ENCODE measurements at places on chromosomes 3 and 15. TPM values are rescaled to one million over a fixed set of nuclear protein-coding genes. Genes with fewer than 3 reads are reported as not detected.

DNA sequence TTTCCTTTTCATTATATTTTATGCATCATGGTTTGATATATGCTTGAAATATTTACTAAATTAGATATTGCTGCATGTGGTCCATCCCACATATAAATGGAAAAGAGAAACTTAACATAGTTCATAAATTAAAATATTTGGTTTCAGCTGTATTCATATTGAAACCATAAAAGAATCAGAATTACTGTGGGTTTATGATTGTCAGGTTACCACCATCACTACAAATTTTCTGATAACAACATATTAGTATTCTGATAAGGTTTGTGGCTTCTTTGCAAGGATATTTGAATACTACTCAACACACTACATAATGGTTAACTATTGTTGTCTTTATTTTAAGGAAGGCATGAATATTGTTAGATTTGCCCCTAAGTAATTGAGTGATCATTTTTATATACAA, 235.5 kb downstream of the UBE2E2 start:
- no peak for DNase-seq

- DNase-seq = no peak
Measured at GRCh38 chr15:66908744-66909095, 156.7 kb upstream of the SMAD3 start.

DNA sequence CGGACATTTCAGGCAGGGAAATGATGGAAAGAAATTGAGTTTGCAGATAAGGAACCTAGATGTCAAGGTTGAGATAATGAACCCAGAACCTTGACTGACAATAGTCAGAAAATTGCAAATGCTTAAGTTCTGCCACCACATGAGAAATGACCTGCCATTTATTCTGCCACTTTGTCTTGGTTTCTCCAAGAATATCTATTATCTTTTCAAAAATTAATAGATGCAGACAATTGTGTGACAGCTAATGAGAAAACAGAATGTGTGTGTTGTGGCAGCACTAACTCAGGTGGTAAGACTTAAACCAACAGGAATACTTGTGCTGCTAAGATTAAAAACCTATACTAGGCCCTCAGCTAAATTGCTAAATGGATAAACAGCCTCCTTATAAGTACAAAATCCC, 52.3 kb downstream of the CADPS start:
- no peak for DNase-seq

DNA sequence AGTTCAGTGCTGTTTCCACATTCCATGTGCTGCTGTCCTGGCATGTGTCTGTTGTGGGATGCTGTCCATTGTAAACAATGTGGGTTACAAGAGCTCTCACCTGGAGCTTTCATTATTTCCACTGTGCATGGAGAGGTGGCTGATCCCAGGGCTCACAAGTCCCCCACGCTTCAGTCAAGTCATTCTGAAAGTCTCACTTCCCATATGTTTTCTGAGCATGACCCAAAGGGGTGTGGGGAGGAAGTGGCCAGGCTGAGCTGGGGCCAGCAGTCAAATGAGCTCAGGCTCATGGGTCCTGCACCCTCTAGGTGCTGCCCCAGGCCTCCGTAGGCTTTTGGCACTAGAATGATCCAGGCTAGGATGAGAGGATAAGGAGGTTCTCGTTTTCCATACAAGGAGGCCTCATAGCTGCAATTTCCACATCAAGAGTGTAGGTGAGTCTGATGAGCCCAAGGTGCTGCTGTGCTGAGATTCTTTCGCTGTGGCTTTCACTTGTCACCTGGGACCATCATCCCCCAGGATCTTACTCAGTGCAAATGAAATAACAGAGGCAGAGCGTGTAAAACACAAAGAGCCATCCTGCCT, 22.0 kb downstream of the STARD5 start:
- DNase-seq = no peak

DNA sequence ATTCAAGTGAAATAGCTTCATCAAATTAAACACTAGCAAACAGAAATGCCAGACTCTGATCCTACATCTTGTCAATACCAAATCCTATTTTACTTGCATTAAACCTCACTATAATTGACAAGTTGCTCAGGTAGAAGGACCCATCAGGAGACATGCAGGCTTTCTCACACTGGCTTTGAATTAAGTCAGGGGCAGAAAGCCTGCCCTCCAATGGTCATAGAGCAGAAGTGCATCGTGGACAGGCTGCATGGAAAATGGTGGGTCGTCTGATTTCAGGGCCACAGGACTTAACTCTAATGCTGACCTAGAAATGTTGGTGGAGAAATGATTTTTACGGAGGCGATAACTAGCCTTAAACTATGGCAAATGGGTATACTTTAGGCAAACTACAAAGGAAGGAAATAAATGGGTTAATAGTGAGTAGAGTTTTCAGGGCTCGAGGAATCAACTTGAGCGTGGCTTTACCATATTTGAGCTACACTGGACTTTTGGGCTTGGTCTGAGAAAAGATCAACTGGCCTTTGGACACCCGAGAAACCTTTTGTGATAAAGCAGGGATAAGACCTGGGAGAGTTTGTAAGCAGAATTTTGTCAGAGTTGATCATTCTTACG, 283.9 kb downstream of the GRM7 start:
- DNase-seq = no peak

- DNase-seq = no peak
Measured at GRCh38 chr15:43859546-43859945, 32.7 kb downstream of the WDR76 start.

DNA sequence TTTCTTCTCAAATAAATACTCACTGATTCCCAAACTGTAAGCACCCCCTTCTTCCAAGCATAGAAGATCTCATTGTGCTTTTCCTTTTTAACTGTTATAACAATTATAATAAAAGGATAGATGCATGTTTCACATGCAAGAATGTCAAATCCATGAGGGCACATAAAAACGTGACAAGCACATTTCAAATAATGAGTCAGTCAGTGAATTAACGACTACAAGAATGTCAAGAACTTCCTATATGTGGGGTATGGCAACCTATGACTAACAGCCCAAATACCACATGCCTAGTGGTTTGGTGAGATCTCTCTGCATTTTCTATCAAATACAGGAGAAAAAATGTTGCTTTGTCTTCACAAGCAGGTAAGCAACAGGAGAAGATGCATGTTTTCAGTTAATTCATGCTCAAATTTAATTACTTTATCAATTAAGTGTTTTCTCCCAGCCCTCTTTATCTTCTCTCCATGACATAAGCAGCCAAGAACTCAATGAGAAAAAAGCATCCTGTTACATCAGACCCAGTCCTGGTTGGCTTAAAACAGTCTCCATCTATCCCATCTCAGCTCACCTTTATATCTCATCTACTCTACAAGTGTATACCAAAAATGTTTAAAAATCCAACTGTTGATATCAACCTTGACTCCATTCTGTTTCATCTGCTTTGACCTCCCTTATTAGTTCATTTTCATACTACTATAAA, 181.5 kb upstream of the LMCD1 start:
- no peak for DNase-seq

- DNase-seq = no peak
Measured at GRCh38 chr3:30668051-30668609, 61.7 kb downstream of the TGFBR2 start.

DNA sequence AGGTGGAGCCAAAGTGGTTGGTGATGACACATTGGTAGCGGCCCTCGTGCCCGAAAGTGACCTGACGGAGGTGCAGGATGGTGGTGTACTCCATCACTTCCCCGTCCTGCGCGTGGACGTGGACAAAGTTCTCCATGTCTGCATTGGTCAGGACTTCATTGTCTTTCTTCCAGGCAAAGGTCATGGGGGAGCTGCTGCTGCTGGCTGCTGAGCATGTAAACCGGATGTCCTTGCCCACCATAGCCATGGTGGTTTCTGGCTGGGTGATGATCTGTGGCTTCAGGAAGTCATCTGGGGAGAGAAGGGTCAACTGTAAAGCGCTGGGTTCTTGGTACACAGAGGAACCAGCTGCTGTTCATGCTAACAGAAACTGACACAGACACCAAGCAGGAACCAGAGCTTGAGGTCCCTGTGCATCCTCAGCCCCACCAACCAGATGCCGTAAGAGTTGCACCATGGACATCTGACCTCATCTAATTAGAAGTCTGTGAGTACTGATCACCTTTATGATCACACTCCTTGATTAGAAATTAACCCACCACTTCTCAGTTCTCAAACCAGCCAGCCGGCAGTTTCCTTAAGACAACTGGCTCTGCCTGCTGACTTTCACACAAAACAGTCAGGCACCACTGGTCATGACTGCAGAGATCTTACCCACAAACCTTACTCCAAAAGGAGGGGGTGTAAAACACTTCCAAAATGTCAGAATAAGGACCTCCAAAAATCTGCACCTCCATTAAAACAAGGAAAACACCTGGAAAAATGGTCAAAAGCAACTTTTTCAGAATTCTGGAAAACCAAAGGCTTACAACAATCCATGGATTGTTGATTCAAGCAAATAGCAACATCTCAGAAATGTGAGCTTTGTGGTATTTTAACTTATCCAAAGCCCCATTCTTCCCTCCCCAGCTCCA, 114.6 kb downstream of the LRIG1 start:
- DNase-seq = no peak

- DNase-seq = no peak
Measured at GRCh38 chr3:87706176-87706575, 352.6 kb downstream of the CGGBP1 start.

DNA sequence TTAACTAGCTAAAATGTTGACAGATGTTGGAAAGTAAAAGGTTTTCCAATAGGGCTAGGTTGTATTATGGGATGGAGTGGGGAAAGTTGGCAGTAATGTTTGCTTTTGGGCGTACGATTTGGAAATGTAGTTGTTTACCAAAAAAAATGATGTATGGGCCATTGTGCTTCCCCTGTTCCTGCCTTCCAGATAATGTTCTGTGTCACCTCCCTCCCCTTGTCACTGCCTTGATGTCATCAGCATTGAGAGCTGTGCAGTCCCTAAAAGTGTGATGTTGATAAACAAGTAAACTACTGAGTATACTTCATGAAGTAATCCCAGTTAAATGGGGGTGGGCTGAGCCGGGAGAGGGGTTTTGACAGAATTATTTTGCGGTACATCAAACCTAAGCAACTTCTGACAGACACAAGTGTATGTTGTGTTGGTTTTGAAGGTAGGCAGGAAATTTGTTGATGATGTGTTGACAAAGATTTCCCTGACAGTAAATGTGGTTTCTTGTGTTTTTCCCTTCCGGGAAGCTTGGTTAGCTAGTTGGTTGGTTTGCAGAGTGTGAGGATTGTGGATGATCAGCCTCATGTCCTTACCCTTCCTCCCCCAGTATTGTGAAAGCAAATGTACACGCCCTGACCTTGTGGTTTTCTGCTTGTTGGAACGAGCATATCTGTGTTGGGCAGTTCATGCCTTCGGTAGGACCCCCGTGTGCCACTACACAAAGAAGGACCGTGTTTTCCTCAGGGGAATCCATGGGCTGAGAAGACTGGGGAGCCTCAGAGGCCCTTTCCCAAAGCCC, 87.3 kb downstream of the PGPEP1L start:
- DNase-seq = no peak

- DNase-seq = no peak
Measured at GRCh38 chr3:194136519-194137007, 615 bp downstream of the HES1 start.

- DNase-seq = no peak
Measured at GRCh38 chr3:119632216-119632615, 28.2 kb downstream of the POPDC2 start.

DNA sequence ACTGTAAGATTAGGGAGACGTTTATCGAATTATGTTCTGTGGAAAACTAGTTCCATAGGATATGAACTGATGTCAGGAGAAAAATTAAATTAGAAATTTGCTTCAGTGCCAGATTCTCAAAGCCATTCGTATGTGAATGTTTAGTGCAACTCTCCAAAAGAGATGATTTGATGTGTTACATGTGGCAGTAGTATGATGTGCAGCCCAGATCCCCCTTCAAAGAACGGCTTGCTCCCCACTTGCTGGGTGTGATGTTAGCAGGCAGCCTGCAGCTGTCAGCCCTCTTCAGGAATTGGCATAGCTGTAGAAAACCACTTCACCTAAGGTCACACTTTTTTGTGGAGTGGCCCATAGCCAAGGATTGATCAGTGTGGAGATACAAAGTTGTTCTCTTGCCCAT, 127.0 kb upstream of the CCDC54 start:
- no peak for DNase-seq

DNA sequence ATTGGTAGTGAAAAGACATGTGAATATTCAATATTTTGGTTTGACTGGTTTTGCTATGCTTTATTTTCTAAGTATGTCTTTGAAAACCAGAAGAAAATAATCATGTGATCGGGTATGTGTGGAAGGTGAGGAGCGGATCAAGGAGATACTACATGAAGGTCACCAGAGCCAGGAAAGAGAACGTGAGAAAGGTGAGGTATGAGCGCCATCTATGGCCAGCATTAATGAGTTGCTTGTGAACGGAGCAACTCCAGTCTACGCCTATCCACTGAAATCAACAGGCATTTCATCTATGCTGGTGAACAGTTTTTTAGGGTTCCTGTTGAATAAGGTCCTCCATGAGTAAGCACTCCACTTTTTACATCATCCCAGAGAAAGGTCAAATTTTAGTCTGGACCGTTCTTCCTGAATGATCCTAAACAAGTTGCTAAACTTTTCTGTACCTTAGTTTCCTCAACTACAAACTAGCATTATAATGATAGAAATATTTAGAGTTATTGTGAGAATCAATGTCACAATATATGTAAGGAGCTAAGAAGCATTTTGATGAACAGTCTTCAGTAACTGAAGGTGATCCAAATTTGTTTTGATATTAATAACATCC, 1435.2 kb upstream of the CADM2 start:
- DNase-seq = no peak

DNA sequence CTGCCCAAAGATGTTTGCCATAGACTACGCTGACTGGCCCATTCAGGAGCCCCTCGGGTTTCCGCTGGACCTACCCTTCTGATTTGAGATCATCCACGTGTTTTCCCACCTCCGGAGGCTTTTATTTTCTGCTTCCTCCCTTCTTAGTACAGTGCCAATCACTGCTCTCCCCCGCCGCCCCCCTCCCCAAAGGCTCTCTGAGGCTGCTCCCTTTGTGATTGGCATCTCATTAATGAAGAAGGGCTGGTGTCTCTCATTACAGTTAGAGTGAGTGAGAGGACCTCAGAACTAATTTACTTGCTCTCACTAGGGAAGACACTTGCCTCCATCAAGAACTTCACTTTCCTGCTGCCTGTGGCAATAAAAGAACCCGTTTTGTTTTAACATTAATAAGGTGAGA, 284.7 kb upstream of the ICE2 start:
- no peak for DNase-seq

GRCh38 chr3:87359826-87360225, 83.4 kb upstream of the POU1F1 start:
- no peak for DNase-seq

DNA sequence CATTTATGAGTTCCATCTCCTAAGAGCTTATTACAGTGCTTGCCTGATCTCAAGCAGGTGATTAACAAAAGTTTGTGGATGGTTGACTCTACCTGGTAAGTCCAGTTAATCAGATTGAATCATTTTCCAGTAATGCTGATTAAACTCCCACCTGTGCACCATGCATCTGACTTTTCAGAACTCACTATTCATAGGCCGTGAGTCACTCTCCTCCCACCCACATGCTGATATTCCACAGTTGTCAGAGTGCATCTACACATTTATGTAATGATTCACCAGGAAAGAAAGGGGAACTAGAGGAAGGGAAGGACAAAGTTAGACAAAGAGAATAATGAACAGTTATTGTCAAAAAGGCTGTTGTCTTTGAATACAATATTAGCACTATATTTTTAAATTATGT, 106.2 kb upstream of the UBE3A start:
- no peak for DNase-seq

Gene DNASE1L3
- total RNA-seq = 3.8 TPM

Gene KLHDC8B
- 29.8 TPM for total RNA-seq

Gene AHSG
- not detected for total RNA-seq

Gene DLEC1
- 0.35 TPM for total RNA-seq

Gene STRIT1
- not detected for total RNA-seq

Gene TM6SF1
- total RNA-seq = 11.0 TPM

Gene IGSF10
- total RNA-seq = 34.6 TPM

Gene CCR9
- not detected for total RNA-seq

Gene C3orf85
- not detected for total RNA-seq

All from thoracic aorta (tissue), 2 donors.